Pancreas (tissue), 10 donors: ENCODE measurements at places on chromosomes 2 and 18.

GRCh38 chr2:150630587-150631235, 143.2 kb upstream of the RND3 start:
- H3K4me3 ChIP-seq = no peak overlapping the region
- no peaks in the 10 kb centered on the region for H3K36me3 ChIP-seq
- no peaks in the 10 kb centered on the region for H3K27me3 ChIP-seq
- H3K27ac ChIP-seq = no peak overlapping the region
- no peak for DNase-seq

DNA sequence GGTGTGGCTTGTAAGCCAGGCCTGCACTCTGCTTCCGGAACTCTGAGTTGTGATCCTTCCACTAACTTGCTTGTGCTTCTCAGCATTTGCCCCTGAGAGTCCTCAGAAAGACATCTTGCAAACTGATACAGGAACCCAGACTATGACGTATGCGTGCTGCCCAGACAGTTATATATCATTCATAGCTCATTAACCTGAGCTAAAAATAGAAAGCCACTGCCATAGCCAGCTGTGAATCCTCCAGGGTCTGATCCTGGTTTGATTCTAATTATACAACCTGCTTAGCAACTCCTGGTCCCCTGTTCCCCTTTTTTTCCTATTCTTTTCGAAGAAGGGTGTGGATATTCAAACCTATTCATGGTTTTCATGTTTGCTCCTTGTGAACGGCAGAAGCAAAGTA, 63.7 kb downstream of the MARCHF4 start:
- no peaks in the 10 kb centered on the region for H3K27me3 ChIP-seq
- no peak overlapping the region for H3K27ac ChIP-seq
- no peak overlapping the region for H3K4me3 ChIP-seq
- H3K36me3 ChIP-seq = no peaks in the 10 kb centered on the region

- no peak overlapping the region for H3K27ac ChIP-seq
- H3K4me3 ChIP-seq = no peak overlapping the region
- no peaks in the 10 kb centered on the region for H3K4me1 ChIP-seq
- H3K36me3 ChIP-seq = no peaks in the 10 kb centered on the region
- H3K27me3 ChIP-seq = no peaks in the 10 kb centered on the region
Measured at GRCh38 chr2:164363646-164364045, 257.6 kb downstream of the GRB14 start.

DNA sequence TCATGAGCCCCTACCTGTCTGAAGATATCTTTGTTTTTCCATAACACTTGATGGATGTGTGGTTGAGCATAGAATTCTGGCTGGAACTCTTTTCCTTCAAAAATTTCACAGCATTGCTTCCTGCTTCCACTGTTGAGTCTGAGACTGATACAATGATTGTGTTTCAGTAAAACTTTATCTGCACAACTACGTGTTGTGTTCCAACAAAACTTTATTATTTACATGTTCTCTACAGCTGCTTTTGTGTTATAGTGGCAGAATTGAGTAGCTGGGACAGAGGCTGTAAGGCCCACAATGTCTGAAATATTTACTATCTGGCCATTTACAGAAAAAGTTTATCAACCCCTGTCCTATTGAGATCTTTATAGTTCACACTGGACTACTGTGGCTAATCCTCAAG, 275.3 kb downstream of the PHLPP1 start:
- H3K36me3 ChIP-seq = no peaks in the 10 kb centered on the region
- H3K27ac ChIP-seq = no peak overlapping the region
- DNase-seq = no peak
- no peaks in the 10 kb centered on the region for H3K4me1 ChIP-seq
- H3K27me3 ChIP-seq = no peaks in the 10 kb centered on the region
- H3K4me3 ChIP-seq = no peak overlapping the region

- no peaks in the 10 kb centered on the region for H3K36me3 ChIP-seq
- no peaks in the 10 kb centered on the region for H3K27me3 ChIP-seq
- no peak overlapping the region for H3K4me3 ChIP-seq
- H3K27ac ChIP-seq = no peak overlapping the region
- no peak for DNase-seq
Measured at GRCh38 chr2:118049816-118050140, 35.9 kb upstream of the CCDC93 start.

DNA sequence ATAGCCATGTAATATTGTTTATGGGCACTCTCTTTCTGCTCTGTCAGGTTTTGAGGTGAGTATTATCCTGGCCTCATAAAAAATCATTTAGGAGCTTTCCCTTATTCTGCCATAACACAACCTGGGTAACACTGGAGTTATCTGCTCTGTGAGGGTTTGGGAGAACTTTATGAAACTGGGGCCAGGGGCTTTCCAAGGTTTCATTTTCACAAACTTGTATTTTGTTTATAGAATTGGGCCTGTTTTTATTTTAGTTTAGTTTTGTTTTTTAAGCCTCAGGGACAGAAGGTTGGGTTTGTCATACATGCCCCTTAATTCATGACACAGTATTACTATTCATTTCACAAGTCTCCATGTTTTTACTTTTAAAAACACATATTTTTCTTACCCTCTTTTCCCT, 83.5 kb downstream of the IRS1 start:
- H3K4me3 ChIP-seq = no peak overlapping the region
- H3K4me1 ChIP-seq = no peaks in the 10 kb centered on the region
- H3K27me3 ChIP-seq = no peaks in the 10 kb centered on the region
- H3K27ac ChIP-seq = no peak overlapping the region
- DNase-seq = no peak
- no peaks in the 10 kb centered on the region for H3K36me3 ChIP-seq

DNA sequence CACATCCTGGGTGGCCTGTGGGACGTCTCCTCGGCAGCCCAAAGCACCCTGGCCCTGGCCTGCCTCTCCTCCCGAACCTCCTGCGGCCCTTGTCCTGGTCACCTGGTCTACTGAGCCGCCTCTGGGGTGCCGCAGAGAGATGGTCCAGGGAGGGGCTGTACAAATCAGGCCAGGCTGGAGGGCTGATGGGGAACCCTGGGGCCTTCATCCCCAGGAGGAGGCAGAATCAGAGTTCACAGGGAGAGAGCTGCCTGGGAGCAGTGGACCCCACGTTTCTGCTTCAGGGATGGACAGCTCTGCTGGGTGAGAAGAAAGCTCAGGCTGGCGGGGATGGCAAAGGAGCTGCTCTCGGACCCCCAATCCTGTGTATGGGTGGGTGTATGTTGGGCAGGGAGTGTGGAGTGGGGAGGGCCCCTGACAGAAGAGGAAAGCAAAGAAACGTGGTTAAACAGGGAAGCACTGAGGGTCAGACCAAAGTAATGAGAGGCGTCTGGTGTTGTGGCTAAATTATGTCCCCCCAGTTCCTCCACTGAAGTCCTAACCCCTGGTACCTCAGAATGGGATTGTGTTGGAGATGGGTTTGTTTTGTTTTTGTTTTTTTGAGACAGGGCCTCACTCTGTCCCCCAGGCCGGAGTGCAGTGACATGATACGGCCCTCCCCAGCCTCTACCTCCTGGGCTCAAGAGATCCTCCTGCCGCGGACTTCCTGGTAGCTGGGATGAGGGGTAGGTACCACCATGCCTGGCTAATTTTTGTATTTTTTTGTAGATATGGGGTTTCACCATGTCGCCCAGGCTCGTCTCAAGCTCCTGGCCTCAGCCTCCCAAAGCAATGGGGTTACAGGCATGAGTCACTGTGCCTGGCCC, 73.4 kb upstream of the SMAD7 start:
- no peak for DNase-seq
- H3K27me3 ChIP-seq = no peaks in the 10 kb centered on the region
- no peak overlapping the region for H3K4me3 ChIP-seq
- H3K27ac ChIP-seq = no peak overlapping the region
- H3K36me3 ChIP-seq = no peaks in the 10 kb centered on the region
- no peaks in the 10 kb centered on the region for H3K4me1 ChIP-seq
